ENCODE measurements at places on chromosomes 13 and 19. TPM values are rescaled to one million over a fixed set of nuclear protein-coding genes. Genes with fewer than 3 reads are reported as not detected.

DNA sequence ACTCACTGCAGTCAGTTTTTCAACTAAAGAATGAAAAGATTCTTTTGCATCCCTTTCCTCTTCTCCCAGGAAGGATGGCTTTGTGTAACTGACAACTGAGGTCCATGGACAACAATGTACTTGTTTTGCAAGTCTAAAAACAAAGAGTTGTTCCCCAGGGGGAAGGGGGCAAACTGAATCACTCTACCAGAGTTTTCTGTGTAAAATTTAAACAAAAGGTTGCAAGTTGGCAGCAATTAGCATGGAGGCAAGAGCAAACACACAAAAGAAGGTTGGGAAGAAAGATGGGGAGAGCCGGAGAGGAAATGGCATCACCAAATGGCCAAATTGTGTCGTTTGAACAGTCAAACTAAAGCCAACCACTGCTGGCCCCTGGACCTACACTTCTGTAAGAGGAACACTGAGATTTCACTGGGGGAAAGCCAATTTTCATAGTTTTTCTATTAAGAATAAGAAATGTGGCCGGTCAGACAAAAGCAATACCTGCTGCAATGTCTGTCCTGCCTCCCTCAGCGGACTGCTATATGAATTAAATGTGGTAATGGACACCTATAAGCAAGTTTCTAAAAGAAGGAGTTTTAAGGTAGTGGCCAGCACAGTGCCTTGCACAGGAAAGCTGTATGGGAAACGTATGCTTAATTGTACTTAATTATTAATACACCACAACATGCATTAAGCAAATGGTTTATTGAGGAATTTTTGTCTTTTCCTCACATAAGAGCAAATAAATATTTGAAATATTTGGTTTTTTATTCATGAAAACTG lies 16.1 kb upstream of the SACS start:
- peak; percentile 45 for DNase-seq

TPGS1 gene
- 13.0 TPM for total RNA-seq

GRCh38 chr19:5016781-5017180 lies 47.9 kb downstream of the KDM4B start:
- DNase-seq = no peak

- peak; percentile 84 for DNase-seq
Measured at GRCh38 chr19:14432791-14433553, at the start of gene PKN1. TSS of gene PKN1 (plus strand) at chr19:14433306. CDS start at chr19:14433522, 216 bp downstream.

DNA sequence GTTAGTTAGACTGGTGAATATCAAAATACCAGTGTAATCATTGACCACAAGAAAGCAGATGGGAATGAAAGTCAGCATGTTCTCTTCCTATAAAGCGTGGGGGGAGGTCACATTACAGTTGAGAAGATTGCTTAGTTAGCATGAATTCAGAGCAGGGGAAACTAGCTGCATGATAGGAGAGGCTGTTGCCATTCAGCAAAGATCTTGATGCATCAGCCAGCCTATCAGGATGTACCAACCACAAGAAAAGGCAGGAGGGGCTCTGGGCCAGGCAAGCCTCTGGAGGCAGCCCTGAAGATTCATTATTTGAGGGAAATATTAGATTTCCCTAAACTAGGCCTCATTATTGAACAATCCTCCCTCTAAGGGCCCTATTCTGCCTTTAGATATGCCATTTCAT lies 5.0 kb upstream of the MTMR6 start:
- no peak for DNase-seq

PHLDB3 gene
- 8.3 TPM for total RNA-seq

GRCh38 chr13:66659701-66660467 lies 570.3 kb downstream of the PCDH9 start:
- DNase-seq = no peak

KISS1R gene
- 0.73 TPM for total RNA-seq

- no peak for DNase-seq
Measured at GRCh38 chr19:28465371-28466086, 747.4 kb downstream of the UQCRFS1 start.

SIGLEC9 gene
- not detected for total RNA-seq

GRCh38 chr19:15315101-15315500 lies 17.2 kb downstream of the BRD4 start:
- DNase-seq = no peak

- no peak for DNase-seq
Measured at GRCh38 chr13:74669149-74669548, 534.9 kb upstream of the KLF12 start.

DNA sequence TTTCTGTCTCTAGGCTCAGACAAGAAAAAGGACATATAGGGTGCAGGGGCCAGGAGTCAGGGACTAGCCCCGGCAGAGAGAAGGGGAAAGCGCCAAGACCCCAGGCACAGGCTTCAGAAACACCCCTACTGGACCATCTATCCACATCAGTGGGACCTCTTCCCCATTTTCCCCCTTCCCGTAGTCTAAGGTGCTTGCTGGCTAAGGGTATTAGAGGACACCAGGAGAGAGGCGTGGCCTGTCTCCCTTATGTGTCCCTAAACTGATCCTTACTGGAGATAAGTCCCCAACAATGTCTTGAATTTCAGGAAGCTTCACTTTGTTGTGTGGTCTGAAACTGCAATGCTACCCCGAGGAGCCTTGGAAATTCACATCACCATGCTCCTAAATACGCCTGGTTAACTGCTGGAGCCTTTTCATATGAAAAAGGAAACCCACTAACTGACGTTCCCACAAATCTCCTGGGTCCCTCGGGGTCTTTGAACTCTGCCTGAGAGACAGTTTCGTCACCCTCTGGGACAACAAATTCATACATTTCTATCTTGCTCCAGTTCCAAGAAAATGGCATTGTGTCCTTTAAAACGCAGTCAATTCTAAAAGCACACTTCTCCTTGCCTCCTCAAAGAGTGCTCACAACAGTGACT lies 197.7 kb downstream of the COL4A1 start:
- DNase-seq = no peak

OR7A5 gene
- not detected for total RNA-seq

GRCh38 chr13:31214435-31214834 lies 14.7 kb downstream of the B3GLCT start:
- DNase-seq = no peak

- no peak for DNase-seq
Measured at GRCh38 chr13:35225582-35225981, 250.9 kb downstream of the MAB21L1 start.

- peak; percentile 53 for DNase-seq
Measured at GRCh38 chr13:35714588-35715377, 238.3 kb upstream of the MAB21L1 start.

- peak; percentile 81 for DNase-seq
Measured at GRCh38 chr19:41939861-41940730, 11.8 kb upstream of the ERFL start.

GRCh38 chr19:34734537-34735103 lies 577 bp downstream of the ZNF181 start:
- peak; percentile 48 for DNase-seq

ETV2 gene
- total RNA-seq = 1.5 TPM

ERICH4 gene
- not detected for total RNA-seq

GRCh38 chr19:11007385-11007784 lies 46.6 kb downstream of the SMARCA4 start:
- DNase-seq = no peak

AKT2 gene
- total RNA-seq = 190 TPM

DNA sequence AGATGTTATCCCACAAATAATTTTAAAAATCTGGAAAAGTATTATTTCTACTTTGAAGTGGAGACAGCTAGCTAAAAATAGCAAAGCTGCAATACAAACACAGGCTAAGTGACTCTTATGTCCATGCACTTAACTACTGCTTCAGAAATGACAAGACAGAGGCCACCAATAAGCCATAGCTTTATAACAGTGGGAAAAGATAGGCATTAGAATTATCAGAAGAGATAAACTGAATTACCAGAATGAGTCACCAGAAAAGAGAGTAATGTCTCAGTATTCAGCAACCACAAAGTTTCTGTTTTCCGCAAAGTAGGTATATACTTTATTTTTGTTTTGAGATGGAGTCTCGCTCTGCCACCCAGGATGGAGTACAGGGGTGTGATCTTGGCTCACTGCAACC lies 17.1 kb downstream of the CLN5 start:
- no peak for DNase-seq

- DNase-seq = no peak
Measured at GRCh38 chr13:113365971-113366588, 2.1 kb upstream of the GRTP1 start.

DNA sequence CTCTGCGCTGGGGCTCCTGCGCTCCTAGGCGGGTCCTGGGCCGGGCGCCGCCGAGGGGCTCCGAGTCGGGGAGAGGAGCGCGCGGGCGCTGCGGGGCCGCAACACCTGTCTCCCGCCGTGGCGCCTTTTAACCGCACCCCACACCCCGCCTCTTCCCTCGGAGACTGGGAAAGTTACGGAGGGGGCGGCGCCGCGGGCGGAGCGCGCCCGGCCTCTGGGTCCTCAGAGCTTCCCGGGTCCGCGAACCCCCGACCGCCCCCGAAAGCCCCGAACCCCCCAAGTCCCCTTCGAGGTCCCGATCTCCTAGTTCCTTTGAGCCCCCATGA lies at the start of gene GJB2:
Gene GJB2, minus strand, starts transcription at position 103 of the 326 bp plus-strand sequence. CDS start 3,357 bp downstream, outside the sequence.
- peak; percentile 69 for DNase-seq

GRCh38 chr19:27671876-27672275 lies 1541.1 kb downstream of the UQCRFS1 start:
- DNase-seq = no peak
